ENCODE measurements at places on chromosomes 5 and 9.

DNA sequence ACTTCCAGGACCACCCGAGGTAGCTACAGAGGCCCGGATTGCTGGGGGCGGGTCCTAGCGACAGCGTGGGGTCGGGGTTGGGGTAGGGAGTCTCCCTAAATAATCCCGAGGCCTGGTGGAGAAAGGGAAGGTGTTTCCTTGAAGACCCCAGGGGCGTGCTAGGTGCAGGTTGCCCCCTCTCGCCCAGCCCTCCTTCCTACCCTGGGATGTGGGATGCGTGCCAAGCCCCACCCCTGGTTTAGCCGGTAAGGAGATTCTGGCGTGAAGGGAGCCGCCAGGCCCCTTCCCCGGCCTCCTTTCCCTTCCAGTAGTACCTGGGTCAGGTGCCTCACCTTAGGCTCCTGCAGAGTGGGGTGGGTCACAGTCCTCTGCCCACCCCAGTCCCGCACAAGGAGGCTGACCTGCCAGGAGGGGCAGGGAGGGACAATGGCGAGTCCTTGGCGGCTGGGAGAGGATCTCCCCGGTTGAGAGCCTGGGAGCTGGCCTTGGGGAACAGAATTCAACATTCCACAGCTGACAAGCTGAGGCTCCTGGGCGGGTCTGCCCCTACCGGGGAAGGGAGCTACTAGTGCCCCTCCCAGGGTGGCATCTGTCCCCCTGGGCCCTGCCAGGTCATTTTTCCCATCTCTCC lies 674 bp downstream of the TSPAN17 start:
- DNase-seq: no peak

GRCh38 chr5:146103594-146103993 lies 1.8 kb downstream of the PLAC8L1 start:
- peak; percentile 80 for DNase-seq

GRCh38 chr5:79938468-79938867 lies 52.6 kb downstream of the MTX3 start:
- no peak for DNase-seq

GRCh38 chr5:166354332-166354731 lies 1937.1 kb upstream of the WWC1 start:
- no peak for DNase-seq

- DNase-seq: peak; percentile 49
Measured at GRCh38 chr9:110217656-110218099, 9.7 kb upstream of the C9orf152 start.

DNA sequence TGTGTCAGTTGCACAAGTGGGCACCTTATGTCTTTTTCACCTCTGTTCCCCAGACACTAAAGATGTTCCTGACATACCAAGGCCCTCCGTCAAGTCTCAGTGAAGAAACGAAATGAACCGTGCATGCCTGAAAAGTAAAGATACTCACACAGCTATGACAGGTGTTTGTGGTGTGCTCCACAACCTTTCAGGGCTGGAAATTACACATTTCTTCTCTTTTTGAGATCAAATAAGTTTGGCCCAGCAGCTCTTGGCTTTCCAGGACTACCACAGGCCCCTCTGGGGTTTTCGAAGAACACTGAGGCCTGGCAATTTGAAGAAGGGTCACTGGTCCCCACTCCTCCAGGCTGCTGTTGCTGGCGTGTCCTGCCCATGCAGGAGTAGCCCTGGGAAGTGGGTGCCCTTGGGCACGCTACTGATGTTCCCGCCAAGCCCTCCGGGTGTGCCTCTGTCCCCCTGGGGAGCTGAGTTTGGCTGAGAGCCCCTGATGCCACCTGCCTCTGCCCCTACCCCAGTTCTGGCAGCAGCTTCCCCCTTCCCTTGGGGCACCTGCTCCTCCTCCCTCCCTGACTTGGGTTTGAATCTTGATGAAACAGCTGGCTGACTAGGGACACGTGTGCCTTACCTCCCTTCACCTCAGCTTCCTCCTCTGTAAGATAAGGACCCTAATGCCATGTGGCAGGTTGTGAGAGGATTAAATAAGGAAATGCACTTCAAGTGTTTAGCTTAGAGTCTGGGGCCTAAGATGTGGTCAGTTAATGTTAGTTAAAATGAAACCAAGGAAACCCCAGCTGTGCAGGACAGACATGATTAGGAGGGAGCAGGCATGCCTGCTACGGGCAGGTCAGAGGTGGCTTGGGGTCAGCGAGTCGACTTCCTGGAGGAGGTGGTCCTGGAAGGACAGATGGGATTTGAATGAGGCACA lies 49.1 kb upstream of the GADD45G start:
- DNase-seq: peak; percentile 7

GRCh38 chr5:113572716-113573115 lies 59.2 kb downstream of the YTHDC2 start:
- DNase-seq: peak; percentile 18

DNA sequence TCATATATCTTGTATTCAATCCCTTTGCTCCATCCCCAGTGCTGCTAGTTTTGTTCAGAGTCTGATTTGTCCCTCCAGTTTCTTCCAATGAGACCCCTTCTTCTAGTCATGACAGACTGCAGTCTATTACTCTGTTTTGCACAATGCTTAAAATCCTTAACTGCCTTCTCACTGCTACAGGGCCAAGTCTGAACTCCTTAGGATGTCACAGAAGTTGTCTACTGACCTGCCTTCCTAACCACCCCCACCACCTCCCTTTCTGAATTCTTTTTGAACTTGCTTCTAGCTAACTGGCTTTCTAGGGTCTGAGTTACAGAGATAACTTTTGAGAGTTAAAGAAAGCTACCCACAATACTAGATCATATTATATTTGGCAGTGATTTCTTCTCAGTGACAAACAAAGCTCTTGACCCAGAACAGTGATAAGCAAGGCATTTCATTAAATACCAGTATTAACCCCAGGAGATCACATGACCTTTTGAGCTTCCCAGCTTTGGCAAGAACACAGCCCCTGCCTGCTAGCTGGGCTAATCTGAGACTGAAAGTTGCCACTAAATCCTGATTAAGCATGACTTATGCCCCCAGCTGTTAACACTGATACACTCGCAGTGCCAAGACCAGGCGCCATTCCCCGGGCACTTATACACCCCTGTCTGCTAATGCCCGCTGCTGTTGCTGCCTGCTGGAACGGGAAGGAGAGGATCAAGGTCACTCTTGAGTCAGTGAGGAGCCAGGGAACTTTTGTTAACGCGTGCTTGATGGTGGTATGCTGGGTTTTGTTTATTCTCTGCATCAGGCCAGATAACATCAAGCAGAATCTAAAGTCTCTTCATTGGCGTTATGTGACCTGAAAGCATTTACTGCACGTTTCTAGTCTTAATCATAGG lies 36.4 kb upstream of the ADAMTSL1 start:
- DNase-seq: peak; percentile 76

Measured in amniotic epithelial cell (primary cell).